Kidney tubule cell (primary cell): ENCODE measurements at places on chromosomes 7 and 10.

DNA sequence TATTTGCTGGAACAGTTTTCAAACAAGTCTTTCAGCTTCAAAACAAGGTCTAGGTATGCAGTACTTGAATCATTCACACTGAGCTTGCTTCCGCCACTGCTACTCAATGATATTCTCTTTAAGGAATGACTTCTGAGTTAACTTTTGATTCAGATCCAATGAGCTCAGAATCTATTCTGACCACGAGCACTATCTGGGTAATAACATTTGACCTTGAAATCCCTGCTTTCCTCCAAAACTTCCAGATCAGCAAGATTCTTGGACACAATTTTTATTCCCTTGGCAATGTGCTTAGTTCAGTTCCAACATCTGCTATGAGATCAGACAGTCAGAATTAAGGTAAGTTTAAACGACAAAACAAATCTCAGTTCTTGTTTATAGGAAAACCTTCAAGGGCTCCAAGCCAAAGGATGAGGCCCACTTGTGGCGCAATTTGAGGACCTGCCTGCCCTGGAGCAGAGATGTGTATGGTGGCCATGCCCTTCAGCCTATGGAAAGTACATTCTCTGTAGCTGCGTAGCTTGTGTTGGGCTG lies 87.2 kb downstream of the RNF216 start:
- peak; percentile 81 for DNase-seq

GRCh38 chr10:488081-488932 lies 201.2 kb downstream of the DIP2C start:
- DNase-seq, result no peak

- no peak for DNase-seq
Observed at GRCh38 chr7:100166317-100166940, 2.0 kb downstream of the GAL3ST4 start.

DNA sequence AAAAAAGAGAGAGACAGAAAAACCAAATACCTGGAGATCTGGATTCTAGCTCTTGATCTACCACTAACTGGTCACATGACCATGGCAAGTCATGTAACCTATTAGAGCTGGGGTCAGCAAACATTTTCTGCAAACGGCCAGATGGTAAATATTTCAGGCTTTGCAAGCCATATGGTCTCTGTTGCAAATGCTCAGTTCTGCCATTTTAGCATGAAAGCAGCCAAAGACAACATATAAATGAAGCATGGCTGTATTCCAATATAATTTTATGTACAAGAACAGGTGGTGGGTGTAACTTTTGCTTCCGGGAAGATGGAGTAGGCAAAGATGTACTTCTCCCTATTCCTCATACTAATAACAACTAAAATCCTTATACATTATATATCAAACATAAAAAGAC lies 6.7 kb downstream of the FRA10AC1 start:
- DNase-seq, result no peak

DNA sequence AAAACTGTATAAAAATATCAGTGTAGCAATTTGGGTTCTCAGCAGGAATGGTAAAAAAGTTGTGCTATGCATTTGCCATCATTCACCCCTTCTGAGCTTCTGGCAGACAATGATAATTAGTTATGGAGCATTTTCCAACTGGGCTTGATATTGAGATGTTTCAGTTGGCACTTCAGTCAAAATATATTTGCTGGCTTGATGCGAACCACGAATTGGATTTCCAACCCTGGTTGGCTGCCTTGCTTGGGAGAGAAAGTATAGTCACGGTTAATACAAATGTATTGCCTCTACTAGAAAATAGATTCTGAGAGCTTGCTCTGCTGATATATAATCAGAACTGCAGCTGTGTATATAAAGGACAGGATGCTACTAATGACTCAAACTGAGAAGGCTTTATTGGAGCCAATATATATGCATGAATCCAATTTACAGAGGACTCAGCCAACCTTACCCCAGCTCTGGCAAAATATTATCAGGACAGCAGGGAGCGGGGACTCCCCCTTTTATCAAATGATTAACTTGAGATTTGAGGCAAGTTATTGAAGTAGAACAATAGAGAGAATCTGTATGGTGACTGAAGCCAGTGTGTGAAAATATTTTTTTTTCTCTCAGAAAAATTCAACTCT lies 219.8 kb upstream of the SMIM30 start:
- peak; percentile 58 for DNase-seq

GRCh38 chr7:2417981-2418481 lies 14.6 kb downstream of the CHST12 start:
- peak; percentile 18 for DNase-seq

- no peak for DNase-seq
Observed at GRCh38 chr10:44569193-44570091, 184.5 kb upstream of the CXCL12 start.

- peak; percentile 16 for DNase-seq
Observed at GRCh38 chr10:44383749-44384600, 922 bp downstream of the CXCL12 start.

DNA sequence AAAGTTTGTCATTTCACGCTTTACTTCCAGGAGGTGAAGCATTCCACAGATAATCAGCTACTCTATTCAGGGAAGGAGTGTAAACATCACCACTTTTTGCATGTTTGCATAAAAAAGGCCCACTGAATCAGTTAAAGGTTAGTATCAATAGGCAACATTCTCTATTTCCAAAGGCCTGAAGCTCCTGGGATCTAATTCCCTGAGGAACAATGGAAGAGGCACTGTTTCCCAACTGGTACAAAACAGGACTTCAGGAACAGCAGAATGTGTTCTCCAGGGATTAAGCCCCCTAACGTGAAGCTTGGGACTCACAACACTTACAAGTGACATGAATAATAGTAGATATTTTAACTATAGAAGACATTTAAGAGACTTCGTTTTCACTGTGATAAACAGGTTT lies 6.1 kb downstream of the LRRN3 start:
- no peak for DNase-seq

GRCh38 chr10:132265890-132266496 lies 41.8 kb downstream of the STK32C start:
- DNase-seq, result no peak

GRCh38 chr10:51522858-51523257 lies 176.5 kb downstream of the CSTF2T start:
- no peak for DNase-seq

- no peak for DNase-seq
Observed at GRCh38 chr7:25149836-25150235, 24.8 kb upstream of the CYCS start.

DNA sequence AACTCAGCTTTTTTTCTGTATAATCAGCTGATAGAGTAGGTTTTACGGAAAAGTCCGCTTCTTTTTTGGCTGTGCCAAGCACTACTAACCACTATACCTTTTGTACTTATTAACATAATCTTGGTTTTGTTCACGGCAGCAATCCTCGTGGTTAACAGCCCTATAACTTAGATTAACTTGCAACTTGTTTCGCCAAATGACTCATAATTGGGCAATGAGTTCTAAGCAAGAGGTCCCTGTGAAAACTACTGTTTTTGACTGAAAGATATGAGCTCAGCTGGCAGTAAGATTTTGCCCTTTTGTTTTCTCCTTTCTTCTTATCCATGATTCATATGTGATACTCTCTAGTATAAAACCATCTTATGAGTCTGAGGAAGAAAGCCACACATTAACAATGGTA lies 345.0 kb upstream of the PCDH15 start:
- peak; percentile 91 for DNase-seq

- no peak for DNase-seq
Observed at GRCh38 chr10:43962346-43963191, 313.9 kb upstream of the ZNF32 start.

- DNase-seq, result peak; percentile 34
Observed at GRCh38 chr7:117979954-117980497, 106.8 kb upstream of the CTTNBP2 start.

- peak; percentile 49 for DNase-seq
Observed at GRCh38 chr10:15744217-15744865, 24.6 kb upstream of the ITGA8 start.

GRCh38 chr7:102992938-102993717 lies 80.3 kb downstream of the LRRC17 start:
- DNase-seq, result peak; percentile 65

GRCh38 chr7:51000956-51001355 lies 218.3 kb upstream of the GRB10 start:
- no peak for DNase-seq

- DNase-seq, result no peak
Observed at GRCh38 chr10:4385231-4385870, 440.7 kb upstream of the AKR1E2 start.

DNA sequence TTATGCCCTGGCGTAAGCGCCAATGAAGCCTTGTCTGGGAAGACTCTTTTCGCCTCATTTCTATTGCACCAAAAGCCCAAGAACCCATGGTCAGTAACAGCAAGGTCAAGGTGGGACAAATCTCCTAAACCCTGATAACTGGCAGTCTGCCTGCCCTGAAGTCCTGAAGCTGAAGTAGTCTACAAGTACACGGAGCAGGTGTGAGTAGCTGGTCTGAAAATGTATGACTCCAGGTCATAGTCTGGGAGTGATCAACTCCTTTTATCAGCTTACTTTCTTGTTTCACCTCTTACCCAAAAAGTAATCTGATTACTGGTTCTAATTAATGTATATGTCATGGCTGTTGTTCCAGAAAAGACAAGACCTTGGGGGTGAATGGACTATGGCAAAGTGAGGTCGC lies 107.3 kb upstream of the EFCAB10 start:
- DNase-seq, result no peak

- peak; percentile 80 for DNase-seq
Observed at GRCh38 chr7:34320926-34321661, 336.9 kb upstream of the NPSR1 start.
